ENCODE measurements at places on chromosomes 7 and 10.

DNA sequence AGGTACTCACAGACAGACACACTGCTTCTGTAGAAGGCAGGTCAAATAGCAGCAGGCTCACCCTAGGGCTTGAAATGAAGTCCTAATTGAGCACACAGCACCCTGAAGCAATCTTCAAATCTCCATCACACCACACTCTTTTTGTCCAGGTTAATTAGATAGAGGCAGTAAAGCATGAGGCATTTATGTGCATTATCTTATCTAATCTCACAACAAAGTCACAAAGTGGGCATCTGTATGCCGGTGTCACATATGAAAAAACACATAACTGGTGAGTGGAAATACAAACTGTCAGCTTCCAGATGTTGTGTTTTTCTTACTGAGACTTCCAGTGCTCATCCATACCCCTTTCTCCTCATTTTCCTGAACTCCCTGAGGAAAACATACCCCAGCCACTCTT is 63.8 kb upstream of the NRBF2 start:
- DNase-seq = no peak

DNA sequence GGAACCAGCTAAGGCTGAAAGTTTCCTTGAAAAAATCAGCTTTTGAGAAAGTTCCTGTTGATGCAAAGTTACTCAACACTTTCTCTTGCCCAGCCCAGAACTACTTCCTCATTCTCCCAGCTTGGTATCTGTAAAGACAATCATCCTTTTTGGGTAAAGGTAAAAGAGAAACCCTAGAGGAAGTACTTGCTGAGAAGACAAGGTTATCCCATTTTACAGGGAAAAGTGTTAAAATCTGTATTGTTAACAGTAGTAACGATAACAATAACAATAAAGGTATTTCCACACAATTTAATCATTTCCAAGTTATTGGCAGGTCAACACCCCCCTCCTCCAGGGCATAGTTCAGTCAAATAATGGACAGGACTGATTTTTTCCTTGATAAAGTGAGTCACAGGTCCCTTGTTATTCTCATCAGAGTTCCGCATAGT is 2.4 kb downstream of the ALOX5 start:
- DNase-seq = no peak

DNA sequence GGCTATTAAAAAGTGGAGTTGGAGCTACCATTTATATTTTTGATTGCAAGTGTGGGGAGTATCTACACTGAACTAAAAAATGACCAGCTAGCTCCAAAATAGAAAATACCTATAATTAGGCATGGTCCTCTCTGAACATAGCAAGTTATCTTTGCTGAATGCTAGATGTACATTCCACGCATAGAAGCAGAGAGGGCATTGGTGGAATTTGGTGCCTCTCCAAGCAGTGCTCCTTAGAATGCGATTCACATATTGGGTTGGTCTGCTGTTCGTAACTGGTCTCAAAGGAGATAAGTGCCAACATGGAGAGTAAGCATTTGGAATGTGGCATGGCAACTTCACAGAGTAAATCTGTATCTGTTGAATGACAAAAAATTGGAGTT is 196.2 kb downstream of the PTN start:
- DNase-seq = no peak

DNA sequence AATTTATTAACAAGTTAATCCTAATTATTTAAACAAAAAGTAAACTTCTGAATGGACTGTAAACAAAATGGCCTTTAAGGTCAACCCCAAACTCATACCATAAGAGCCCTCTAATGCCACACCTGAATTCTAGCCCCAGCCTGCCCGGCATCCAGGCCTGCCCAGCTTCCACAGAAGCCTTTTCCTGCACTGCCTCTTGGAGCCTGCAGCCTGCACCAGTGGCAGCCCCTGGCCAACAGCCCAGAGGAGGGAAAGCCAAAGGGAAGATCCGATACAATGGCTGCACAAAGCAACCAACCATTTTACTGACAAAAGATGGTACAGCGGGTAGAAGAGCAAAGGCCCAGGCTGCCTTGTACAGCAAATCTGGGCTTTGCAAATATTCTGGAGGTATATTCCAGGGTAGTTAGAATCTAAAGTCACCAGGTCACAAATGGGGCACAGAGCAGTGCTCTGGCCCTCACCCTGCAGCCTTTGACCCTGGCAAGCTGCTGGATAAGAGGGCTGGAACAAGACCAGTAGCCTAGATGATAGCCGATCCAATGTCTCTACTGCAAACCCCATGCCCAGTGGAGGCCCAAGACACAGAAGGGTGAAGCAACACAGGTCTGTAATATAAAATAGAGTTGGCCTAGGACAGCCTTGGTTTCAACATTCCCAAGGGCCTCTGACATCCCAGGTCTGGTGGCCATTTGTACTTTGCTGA is 12.5 kb upstream of the CH25H start:
- DNase-seq = no peak

GRCh38 chr7:151550656-151551286 is 31.1 kb upstream of the RHEB start:
- DNase-seq = no peak

- DNase-seq = peak; percentile 65
These were observed 53.9 kb upstream of the CREB5 start for GRCh38 chr7:28358423-28358868.

GRCh38 chr10:72277340-72277995 is 3.7 kb downstream of the DDIT4 start:
- DNase-seq = no peak

GRCh38 chr10:130769146-130770017 is 542.1 kb downstream of the TCERG1L start:
- DNase-seq = no peak

GRCh38 chr10:36946598-36946997 is 178.8 kb upstream of the ANKRD30A start:
- DNase-seq = no peak

DNA sequence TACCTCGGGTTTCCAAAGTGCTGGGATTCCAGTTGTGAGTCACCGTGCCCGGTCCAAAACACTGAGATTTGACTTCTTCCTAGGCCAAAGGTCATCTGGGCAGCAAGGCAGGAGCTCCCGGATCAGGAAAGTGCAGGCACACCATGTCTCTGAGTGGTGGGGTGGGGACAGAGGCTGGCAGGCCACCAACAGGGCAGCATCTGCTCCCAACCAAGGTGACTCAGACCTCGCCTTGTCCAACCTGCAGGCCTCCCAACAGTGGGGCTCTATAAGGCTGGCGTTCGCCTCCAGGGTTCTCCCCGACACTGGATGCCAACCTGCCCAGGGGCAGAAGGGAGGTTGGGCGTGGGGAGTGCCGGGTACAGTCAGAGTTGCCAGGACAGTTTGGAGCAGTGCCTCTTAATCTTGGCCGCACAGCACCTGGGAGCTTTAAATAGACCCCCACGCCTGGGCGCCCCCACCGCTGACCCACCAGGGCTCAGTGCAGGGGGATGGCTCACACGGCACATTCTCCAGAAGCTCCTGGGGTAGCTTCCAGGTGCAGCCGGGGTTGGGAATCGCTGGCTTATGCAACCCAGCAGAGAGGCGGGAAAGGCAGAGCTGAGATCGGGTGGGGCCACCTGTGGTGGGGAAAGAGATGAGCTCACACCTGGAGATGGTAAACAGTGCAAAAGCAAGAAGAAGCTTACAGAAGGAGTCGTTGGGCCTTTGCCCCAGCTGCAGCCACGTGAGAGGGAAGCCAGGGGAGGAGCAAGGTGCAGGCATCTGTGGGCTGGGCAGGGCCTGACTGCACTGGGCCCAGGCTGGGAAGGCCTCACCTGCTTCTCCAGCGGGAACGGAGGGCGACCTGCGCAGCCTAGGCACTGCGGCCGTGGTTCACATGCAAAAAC is 10.9 kb downstream of the CALML5 start:
- no peak for DNase-seq

GRCh38 chr7:137862358-137862757 is 15.6 kb upstream of the DGKI start:
- DNase-seq = no peak

- no peak for DNase-seq
These were observed 37.4 kb upstream of the ADGRA1 start for GRCh38 chr10:133050371-133050770.

DNA sequence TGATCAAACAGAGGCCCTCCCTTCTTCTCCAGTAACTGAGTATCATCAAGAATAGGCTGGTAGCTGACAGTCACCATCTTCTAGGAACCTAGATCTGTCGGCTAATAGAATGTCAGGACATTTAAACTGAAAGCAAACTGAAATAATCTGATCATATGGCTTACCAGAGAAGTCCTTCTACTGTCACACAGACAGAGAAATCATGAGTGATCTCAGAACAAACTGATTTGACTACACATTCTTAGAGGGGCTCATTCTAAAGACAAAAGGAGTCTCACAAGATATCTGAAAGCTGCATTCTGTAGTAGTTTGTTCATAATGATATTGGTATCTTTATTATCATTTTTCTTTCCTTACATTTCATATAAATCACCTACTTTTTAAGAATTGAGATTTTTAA is 130.9 kb upstream of the ADCY1 start:
- DNase-seq = no peak

DNA sequence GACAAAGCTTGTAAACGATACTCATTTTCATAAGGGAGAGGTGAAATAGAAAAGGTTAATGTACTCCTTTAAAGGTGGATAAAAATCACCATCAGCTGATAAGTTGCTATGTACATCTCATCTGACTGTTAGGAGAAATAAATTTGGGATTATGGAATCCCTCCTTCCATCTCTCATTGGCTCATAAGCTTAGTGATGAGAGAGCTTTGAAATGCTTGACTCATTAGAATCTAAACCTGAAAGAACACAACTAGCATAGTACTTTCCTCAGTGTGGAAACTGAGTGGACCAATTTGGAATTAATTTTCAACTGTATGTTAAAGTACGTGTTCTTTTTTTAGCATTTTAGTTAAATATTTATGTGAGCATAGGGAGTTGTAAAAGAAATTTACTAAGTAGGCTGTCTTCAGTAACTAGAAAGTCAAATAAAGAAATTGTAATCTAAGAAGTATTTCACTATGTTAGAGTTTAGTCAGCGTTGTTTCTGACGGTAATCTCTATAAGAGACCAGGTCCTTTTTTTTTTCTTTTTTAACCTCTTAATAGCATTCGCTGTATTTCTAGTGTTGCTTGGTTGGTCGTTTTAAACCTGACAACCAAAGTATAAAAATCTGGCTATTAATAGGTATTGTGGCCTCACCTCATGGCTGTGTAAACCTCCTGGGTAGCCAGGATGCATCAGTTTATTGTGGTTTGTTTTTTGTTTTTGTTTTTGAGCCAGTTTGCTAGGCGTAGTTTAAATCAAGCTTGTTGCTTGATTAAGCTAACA is 34.4 kb downstream of the FHIP2A start:
- DNase-seq = no peak

- DNase-seq = no peak
These were observed 131.3 kb downstream of the CDK14 start for GRCh38 chr7:90727412-90727811.

- no peak for DNase-seq
These were observed 212.4 kb upstream of the BMPER start for GRCh38 chr7:33692956-33693355.

GRCh38 chr7:148050492-148051158 is 539.9 kb upstream of the C7orf33 start:
- DNase-seq = no peak

DNA sequence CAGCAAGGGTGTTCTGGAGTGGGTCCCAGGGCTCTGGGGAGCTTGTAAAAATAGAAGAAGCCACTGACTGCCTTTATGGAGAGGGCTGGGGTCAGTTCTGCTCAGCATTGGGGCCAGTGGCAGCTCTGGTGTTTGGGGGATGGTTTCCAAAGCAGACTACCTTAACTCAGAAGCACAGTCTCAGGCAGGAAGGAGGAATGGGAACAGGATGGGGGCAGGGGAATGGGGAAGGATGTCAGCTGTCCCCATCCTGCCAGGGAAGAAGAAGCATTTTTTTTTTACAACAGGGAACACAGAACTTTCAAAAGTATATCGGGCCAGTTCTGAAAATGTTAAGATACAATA is 28.8 kb downstream of the TSPAN15 start:
- DNase-seq = no peak

DNA sequence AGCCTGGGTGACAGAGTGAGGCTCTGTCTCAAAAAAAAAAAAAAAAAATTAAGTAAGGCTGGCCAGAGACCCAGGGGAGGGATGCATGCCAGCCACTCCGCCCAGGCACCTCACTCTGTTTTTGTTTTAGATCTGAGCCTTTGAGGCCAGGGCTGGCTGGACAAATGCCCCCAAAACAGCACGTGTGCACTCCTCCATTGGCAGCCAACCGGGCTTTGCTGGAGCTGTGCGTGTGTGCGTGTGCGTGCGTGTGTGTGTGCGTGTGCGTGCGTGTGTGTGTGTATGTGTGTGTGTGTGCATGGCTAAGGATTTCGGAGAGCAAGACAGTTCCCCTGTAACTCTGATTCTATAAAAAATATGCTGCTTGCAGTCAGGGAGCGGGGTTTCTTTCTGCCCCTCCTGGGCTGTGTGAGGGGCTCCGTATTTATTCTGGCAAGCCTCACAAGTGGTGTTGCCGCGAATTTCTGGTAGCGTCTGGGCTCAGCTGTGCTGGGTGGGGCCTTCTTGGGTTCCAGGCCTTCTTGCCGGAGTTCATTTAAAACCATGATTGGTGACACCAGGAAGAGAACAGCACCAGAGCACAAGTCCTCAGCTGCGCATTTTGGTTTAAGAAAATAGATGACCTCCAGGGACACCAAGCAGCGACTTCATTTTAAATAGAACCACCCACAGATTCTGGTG is 28.1 kb upstream of the UNCX start:
- DNase-seq = no peak

DNA sequence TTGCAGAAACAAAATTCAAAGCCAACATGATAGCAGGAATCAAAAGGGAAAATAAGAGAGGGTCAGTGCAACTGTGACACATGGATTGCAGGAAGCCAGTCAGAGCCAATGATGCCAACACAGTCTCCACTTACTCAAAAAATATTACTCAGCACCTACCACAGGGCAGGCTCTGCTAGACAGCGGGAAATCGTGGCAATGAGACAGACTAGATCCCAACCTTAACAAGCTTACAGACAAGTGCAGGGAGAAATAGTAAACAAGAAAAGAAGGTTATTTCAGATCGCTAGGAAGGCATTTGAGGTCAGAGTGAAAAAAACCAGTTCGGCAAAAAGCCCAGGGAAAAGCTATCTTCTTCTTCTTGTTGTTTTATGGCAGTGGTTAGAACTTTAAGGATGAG is 45.2 kb upstream of the NPFFR1 start:
- DNase-seq = no peak

DNA sequence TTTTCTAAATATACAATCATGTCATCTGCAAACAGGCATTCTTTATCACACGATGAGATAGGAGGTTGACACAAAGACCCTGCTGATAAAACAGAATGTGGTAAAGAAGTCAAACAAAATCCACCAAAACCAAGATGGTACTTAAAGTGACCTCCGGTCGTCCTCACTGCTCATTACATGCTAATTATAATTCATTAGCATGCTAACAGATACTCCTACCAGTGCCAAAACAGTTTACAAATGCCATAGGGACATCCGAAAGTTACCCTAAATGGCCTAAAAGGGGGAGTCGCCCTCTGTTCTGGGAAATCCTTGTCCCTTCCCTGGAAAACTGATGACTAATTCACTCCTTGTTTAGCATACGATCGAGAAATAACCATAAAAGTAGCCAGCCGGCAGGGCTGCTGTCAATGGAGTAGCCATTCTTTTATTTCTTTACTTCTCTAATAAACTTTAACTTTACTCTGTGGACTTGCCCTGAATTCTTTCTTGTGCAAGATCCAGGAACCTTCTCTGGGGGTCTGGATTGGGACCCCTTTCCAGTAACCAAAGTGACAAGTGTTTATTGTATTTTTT is 126.6 kb downstream of the CCDC71L start:
- DNase-seq = no peak

Data from H1 (cell line).